ENCODE measurements at places on chromosomes 12 and 14.

DNA sequence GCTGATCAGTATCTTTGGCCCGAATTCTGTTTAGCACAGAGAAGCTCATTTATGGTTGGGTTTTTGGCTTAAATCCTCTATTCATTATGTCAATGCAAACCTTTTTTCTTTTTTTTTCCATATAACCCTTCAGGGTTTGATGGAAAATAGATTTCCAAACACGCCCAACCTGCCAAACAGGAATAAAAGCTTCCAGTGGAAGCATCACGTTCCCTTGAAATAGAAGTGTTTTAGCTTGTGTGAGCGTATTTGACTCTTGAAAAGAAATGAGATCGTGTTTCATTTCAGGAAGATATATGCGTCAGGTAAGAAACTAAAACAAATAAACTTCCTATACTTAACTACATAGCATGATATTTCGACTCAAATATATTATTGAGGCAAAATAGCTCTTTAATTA, at the start of gene PIK3C2G:
TSS of gene PIK3C2G (plus strand) at position 246 of the 400 bp plus-strand sequence. CDS start 20,564 bp downstream, outside the sequence.
- no peak for DNase-seq

- DNase-seq: no peak
Measured at GRCh38 chr14:92644171-92644969, 104.1 kb downstream of the LGMN start.

GRCh38 chr12:132066345-132066685, 77.8 kb downstream of the DDX51 start:
- peak; percentile 72 for DNase-seq

- no peak for DNase-seq
Measured at GRCh38 chr14:100885617-100886016, 17.9 kb downstream of the RTL1 start.

- DNase-seq: no peak
Measured at GRCh38 chr14:64729386-64730060, 25.3 kb downstream of the PLEKHG3 start.

DNA sequence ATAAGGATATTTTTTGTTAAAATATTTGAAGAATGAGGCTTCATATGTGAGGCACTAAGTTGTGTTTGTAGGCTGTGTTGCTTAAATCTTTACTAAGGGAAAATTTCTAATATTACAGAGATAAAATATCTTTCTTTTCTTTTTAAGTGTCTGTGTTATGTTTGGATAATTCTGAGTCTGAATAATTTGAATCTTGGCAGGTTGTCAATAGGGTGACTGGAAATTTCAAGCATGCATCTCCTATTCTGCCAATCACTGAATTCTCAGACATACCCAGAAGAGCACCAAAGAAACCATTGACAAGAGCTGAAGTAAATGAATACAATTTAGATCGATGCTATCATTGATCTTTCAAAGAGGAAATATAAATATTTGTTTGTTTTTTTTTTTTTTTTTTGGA, 29.4 kb downstream of the TMPO start:
- DNase-seq: no peak

- DNase-seq: no peak
Measured at GRCh38 chr12:63018273-63018672, 83.3 kb upstream of the PPM1H start.

GRCh38 chr12:85580562-85581168, 255.5 kb downstream of the RASSF9 start:
- no peak for DNase-seq

- no peak for DNase-seq
Measured at GRCh38 chr12:52681526-52682380, 1.5 kb upstream of the KRT1 start.

GRCh38 chr12:127293507-127294310, 973.3 kb upstream of the TMEM132C start:
- no peak for DNase-seq

GRCh38 chr12:15638231-15638630, 151.0 kb downstream of the EPS8 start:
- no peak for DNase-seq

Measured in B cell (primary cell).